ENCODE measurements at places on chromosomes 7 and 10. TPM values are rescaled to one million over a fixed set of nuclear protein-coding genes. Genes with fewer than 3 reads are reported as not detected.

ACBD7 gene
- not detected for total RNA-seq

ZNF853 gene
- total RNA-seq = 4.4 TPM

FAM24B gene
- total RNA-seq = 3.8 TPM

STX1A gene
- total RNA-seq = 6.6 TPM

LIPJ gene
- 0.09 TPM for total RNA-seq

SLK gene
- 45.5 TPM for total RNA-seq

CALHM1 gene
- 0.15 TPM for total RNA-seq

DNA sequence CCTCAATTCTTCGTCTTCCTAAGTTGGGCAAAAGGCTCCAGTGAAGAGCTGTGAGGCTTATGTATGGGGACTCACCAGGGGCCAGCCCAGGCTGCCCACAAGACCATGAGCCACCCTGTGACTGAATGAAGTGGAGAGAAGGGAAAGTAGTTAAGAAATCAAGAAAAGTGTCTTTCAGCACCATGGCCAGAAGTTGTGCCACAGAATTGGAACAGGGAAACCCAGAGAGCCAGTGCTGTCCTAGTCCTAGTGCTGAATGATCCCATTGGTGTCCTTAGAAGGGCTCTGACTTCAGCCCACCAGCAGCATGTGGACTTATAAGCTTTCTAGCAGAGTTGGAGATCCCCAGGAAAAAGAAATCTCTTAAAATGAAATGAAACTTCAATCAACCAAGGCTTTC is 37.0 kb upstream of the CCSER2 start:
- DNase-seq = no peak

DNA sequence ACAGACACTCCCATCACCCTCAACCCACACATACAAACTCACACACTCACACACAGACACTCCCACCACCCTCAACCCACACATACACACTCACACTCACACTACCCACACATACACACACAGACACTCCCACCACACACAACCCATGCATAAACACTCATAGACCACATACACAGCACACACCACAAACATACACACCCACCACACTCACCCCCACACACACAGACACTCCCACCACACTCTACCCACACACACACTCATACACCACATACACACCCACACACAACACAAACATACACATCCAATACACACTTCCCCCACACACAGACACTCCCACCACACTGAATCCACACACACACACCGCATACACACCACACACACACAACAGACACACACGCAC is 521.2 kb downstream of the TCERG1L start:
- no peak for DNase-seq

GRCh38 chr7:155032978-155033377 is 30.1 kb upstream of the PAXIP1 start:
- DNase-seq = no peak

- peak; percentile 51 for DNase-seq
Measured at GRCh38 chr7:37833107-37833817, 15.1 kb upstream of the NME8 start.

GRCh38 chr10:131743190-131744151 is 157.3 kb upstream of the PPP2R2D start:
- DNase-seq = no peak

DNA sequence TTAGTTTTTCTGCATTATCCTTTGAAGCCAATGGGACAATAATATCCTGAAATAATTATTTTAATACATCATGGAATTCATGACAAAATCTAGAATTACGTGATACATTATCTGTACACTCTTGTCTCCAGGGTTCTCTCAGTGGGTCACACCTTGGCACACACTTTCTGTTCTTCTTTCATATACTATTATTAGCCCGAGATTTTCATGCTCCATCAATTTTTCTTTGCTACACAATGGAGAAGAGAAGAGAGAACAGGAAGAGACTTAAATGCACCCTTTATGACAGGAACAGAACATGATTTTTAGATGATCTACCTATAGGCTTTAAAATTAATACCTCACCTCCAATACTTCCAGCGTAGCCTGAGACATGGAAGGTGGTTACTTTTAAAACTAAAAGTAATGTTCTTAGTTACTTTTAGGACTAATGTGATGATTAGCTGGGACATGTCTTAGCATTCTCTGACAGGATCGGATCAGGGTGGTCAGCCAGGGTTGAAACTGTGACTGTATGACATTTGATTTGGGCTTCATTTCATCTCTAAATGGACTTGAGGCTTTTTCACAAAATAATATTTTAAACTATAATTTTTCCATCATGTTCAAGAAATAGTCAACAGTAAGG is 148.2 kb upstream of the WNT16 start:
- DNase-seq = no peak

DNA sequence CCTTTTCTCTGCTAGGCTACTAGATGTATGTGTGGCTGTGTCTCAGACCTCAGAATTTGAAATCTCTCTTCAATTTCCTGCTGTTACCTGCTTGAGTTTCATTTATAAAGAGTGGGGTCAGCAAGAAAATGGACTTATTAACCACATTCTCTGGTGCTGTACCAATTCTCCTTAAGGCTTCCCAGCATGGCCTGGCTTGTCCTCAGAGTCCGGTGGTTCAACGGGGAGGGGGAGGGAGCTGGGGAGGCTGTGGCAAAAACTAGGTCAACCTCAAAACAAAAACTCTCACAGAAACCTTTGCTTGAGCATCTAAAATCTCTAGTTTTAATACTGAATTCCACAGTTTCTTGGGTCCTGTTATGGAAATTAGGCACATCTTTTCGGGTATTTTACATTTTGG is 389.1 kb upstream of the COBL start:
- no peak for DNase-seq

- no peak for DNase-seq
Measured at GRCh38 chr7:12235970-12236369, 24.9 kb downstream of the TMEM106B start.

DNA sequence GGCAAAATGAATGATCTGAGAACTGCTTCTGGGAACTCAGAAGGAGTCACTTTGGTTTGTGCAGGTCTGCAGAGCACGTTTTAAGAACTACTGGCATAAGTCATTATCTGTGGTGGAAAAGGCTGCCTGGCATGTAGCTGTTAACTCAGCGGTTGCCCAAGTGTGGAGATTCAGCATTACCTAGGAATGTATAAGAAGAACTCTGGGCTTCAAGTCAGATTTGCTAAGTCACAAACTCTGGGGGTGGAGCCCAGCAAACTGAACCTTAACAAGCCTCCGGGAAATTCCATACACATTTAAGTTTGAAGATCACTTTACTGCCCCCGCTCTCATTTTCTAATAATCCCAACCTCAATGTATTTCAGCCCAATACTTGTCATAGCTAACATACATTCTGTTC is 31.1 kb downstream of the PLXDC2 start:
- DNase-seq = no peak

DNA sequence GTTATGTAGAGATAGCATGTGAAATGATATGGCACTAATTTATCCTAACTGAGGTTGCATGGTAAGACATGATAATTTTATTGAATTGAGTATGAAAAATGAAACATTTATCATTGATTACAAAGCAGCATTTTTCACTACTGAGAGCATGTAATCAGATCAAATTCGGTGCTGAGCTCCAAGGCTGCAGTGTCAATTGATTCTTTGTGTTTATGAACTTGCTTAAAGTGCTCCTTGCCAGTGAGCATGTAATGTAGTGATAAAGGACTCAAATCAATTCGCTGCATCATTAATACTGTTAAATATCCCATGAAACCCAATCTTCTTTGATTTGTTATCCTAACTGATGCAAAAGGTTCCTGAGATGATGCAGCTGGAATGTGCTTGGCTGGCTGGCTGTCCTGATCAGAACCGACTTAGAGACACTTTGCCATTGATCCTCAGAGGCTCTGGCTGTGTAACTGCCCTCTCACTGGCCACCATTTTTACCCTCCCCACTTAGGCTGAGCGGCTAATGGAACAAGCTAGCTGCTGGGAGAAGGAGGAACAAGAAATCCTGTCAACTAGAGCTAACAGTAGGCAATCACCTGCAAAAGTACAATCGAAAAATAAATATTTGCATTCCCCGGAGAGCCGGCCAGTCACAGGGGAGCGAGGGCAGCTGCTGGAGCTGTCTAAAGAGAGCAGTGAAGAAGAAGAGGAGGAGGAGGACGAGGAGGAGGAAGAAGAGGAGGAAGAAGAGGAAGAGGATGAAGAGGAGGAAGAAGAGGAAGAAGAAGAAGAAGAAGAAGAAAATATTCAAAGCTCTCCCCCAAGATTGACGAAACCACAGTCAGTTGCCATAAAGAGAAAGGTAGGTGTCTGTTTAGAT is 89.8 kb upstream of the SAMD8 start:
- no peak for DNase-seq

DNA sequence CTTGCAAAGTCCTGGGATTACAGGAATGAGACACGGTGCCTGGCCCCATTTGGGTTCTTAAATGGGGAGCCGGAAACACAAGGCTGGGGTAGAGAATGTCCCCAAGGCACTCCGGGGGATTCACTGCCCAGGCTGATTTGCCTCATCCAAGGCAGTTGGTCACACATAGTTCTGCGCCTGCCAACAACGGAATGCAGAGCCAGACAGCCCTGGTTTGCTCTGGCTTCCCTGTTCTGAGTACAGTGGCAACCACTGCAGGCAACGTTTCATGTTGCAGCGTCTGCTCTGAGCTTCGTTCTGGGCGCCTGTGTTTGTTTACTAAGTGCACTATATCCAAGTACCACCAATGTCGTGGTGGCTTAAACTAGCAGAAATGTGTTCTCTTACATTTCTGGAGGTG is 61.7 kb upstream of the C1QL3 start:
- DNase-seq = no peak

DNA sequence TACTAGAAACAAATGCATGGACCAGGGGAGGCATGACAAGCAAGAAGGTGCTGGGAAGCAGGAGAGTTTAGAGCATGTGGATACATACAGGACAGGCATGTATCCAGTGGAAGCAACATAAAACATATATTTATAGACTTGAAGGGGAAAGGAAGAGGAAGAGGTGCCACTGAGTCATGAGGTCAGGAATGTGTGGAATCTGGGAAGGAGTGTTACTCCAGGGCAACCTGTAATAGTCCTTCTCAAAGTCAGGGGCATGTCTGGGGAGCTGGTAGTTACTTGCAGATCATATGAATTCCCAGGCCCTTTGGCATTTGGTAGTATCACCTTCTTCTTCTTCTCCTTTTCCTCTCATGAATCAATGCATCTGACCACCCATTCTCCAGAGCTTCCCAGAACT is 246.6 kb downstream of the XPNPEP1 start:
- no peak for DNase-seq

DNA sequence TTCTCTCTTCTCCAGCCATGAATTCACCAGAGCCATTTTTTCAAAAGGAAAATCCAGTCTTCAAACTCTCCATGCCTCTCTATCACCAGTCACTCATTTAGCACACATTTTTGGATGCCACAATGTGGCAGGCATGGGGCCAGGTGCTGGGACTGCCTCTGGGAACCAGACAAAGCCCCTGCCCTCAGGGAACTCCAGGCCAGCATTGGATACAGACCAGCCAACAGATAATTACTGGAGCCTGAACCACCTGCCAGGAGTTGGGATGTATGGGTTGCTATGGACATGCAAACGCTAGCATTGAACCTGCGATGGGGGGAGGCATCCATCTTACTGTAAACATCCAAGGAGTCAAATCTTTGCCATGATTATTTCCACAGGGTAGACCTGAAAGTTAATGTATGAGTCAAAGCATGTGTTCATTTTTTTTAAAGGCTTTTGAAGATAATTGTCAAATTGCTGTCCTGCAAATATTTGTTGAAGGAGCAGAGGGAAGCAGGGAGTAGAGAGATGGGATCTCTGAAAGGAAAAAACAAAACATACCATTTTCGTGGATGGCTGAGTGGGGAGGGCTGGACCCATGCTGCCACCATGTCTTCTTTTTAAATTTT is 43.2 kb downstream of the SRRM3 start:
- DNase-seq = no peak

DNA sequence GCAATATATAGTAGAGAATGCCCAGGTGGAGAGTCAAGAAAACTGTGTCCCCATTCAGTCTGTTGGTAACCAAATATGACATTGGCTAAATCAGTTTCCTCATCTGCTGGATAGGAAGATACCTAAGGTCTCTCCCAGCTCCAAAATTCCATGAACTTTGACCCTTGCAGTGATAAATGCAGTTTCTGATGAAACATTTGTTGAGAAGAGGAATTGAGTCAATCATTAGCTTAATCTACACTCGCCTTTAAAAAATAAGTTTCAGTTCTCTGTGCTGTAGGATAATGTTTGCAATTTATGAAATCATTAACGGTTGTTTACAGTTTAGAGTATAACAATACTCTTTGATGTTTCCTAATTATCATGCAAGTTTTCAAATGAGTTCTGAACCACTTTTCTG is 38.0 kb upstream of the SLC25A13 start:
- DNase-seq = no peak

DNA sequence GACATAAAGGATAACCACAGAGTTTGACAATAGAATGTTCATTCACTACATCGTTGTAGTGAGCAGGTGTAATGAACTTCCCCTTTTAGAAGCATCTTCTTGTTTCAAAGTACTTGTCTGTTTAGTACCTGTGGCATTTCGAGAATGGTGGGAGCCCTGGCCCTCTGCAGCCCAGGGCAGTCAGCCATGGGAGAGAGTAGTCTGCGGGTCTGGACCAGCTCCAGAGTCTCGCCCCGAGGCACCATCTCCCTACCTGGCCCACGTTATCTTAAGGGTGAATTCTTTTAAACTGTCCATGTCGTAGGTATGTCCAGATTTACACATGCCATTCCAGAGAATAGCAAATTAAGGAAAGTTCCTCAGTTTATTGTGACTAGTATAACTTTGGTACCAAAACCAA is 99.7 kb downstream of the BMPR1A start:
- DNase-seq = no peak

- no peak for DNase-seq
Measured at GRCh38 chr7:105719395-105719794, 138.1 kb upstream of the EFCAB10 start.

DNA sequence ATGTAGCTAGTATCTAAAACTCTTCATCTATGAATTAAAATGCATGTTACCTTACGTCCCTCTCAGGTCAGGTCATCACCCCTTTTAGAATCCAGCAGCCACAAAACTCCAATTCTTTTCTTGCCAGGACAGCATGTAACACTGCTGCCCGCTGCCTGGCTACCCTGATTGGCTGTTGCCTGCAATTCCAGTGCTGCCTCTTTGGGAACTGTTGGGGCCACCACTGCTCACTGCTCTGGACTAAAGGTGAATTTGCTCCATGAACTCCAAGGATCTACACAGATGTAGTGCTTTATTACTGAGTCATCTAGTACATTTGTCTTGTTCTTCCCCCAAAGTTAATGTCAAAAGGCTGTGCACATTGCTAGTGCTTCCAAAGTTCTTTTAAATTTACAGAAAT is 40.4 kb downstream of the SCIN start:
- no peak for DNase-seq

All from lower lobe of right lung (tissue), 2 donors.